ENCODE measurements at places on chromosomes 6 and 20.

- no peak for DNase-seq
These were observed 22.2 kb downstream of the OLIG3 start for GRCh38 chr6:137471986-137472385.

DNA sequence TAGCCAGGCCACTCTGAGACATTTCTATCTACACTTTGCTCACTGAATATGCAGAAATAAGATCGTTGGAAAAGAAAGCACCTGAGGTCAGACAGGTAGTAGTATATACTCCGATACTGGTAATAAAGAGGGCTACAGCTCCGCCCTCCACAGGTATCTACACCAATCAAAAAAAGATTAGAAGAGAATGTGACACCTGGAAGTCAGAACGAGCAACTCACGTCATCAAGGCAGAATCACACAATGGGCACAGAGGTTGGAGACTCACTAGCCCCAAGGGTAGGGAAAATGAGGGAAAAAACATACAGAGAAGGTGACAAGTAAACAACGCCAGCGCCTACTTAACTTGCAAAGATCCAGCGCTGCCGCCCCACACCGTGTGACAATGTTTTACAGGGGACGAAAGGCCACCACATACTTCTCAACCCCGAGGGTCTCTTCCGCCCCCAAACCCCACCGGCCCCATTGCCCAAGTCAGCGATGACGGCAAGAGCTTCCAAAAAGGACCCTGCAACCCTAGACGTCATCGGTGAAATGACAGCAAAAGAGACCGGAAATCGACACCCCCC is 653 bp downstream of the LMBRD1 start:
- DNase-seq, result peak; percentile 45

- DNase-seq, result peak; percentile 85
These were observed 40.9 kb downstream of the KIZ start for GRCh38 chr20:21166801-21167200.

GRCh38 chr6:139151425-139152087 is 16.7 kb downstream of the HECA start:
- no peak for DNase-seq

- DNase-seq, result no peak
These were observed 1303.9 kb upstream of the GJE1 start for GRCh38 chr6:140828856-140829255.

GRCh38 chr20:7883309-7883708 is 56.9 kb downstream of the HAO1 start:
- DNase-seq, result no peak

- no peak for DNase-seq
These were observed 39.1 kb upstream of the BEND6 start for GRCh38 chr6:56915832-56916231.

DNA sequence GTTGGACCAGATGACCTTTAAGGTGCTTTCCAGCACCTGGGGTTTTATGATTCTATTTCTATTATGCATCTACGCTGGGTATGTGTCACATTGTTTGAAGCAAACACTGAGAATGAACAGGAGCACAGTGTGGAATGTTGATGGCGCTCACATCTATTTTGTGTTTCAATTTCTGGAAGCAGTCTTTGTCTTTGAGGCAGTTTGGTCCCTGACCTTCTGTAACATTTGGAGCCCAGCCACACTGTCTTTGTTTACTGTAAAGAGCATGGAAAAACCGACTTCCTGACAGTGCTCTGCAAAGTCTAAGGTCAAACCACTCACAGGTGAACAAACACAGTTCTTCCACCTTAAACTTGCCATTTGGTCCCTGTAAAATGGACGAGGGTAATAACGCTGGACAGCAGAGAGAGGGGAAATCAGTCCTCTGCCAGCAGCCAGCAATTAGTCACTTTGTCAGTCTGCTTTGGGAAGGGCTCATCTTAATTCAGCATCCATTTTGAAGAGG is 155.5 kb downstream of the PRL start:
- no peak for DNase-seq

GRCh38 chr6:93886416-93886815 is 467.1 kb upstream of the EPHA7 start:
- DNase-seq, result no peak

GRCh38 chr20:7113577-7114466 is 346.3 kb downstream of the BMP2 start:
- DNase-seq, result peak; percentile 4

- no peak for DNase-seq
These were observed 96.2 kb downstream of the TTLL2 start for GRCh38 chr6:167420858-167421766.

DNA sequence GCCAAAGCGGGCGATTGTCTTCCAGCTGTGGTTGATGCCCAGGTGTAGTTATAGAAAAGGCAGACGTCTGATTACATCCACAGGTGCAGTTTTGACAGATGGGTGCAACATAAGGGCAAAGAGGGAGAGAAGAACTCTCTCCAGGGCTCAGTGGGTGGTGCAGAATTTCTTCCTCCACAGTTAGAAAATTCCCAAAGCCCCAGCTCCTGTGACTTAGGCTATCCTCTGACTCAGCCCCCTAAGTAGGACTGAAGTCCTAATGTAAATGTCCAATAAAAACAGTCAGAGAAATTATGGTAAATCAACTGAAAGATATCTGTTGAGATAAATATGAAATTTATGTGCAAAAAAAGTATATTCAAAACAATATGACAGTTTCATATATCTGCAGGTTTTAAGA is 31.4 kb downstream of the LYRM4 start:
- no peak for DNase-seq

GRCh38 chr6:148146717-148147462 is 195.7 kb upstream of the SASH1 start:
- DNase-seq, result no peak

GRCh38 chr6:109332748-109333147 is 49.5 kb downstream of the CD164 start:
- DNase-seq, result no peak

GRCh38 chr6:4973982-4974745 is 29.7 kb downstream of the RPP40 start:
- DNase-seq, result no peak

GRCh38 chr6:124721331-124721730 is 240.9 kb upstream of the RNF217 start:
- no peak for DNase-seq

DNA sequence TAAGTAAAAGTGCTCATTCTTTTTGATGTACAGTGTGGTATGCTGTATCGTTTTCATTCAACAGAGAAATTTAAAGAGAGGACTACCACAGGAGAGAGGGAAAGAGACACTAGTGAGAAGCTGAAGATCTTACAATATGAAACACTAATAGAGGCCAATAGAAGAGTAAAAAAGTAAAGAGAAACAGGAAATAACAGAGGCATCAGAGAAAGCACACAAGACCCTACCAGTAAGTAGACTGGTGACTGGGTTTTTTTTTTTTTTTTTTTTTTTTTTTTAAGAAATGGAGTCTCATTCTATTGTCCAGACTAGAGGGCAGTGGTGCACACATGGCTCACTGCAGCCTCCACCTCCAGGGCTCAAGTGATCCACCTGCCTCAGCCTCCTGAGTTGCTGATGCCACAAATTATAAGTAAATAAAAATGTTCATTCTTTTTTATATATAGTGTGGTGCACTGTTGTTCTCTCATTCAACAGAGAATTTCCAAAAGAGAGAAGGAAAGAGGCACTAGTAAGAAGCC is 18.8 kb downstream of the ELOVL4 start:
- no peak for DNase-seq

DNA sequence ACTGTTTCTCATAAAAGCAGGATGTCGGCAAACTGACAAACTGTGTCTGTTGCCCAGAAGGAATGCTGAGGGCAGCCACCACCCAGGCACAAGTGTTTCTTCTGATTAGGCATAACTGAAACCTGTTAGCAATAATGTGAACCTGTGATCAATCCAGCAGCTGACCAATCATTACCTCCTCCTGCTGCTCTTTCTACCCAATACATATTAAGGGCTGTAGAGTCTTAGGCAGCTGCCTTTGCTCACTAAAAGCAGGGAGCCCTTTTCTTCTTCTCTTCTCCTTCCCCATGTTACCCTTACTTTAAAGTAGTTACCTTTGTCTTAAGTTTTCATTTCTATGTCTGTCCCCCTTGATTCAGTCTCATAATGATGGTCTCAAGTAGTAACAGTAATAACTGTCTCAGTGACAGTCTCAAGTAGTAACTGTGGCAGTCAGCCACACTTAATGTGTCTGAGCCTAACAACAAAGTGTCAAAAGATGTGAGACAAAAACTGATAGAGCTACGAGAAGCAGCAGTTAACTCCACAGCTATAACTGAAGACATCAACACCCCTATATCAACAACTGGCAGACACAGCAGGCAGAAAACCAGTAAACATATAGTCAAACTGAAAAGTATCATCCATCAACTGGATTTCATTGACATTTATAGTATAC is 37.0 kb downstream of the RANBP9 start:
- no peak for DNase-seq

DNA sequence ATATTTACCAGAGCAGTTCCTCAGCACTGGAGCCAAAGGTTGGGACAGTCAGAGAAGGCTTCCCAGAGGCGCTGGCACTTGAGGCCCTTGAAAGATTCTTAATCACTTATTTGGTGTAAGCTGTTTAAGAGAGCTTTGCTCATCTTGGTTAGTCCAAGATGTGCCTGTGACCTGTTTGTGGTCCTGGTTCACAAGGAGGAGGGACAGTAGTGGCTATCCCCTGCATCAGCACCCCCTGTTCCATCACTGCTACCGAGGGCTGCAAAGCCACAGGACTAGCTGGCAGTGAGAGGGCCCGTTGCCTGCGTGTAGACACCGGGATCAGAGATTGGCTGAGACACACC is 35.7 kb downstream of the VEGFA start:
- no peak for DNase-seq

DNA sequence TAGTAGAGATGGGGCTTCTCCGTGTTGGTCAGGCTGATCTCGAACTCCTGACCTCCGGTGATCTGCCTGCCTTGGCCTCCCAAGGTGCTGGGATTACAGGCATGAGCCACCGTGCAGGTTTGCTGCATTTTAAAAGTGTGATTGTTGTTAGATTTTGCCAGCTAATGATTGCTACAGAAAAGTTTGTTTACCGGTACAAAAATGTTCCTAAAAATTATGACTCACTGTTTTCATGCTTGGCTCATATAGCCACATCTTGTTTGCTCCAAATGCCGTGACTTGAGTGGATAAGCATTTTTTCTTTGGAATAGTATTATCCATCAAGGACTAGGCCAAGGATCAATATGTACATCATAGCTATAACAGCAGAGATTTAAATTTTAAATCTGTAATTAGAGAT is 24.3 kb downstream of the LRRN4 start:
- no peak for DNase-seq

DNA sequence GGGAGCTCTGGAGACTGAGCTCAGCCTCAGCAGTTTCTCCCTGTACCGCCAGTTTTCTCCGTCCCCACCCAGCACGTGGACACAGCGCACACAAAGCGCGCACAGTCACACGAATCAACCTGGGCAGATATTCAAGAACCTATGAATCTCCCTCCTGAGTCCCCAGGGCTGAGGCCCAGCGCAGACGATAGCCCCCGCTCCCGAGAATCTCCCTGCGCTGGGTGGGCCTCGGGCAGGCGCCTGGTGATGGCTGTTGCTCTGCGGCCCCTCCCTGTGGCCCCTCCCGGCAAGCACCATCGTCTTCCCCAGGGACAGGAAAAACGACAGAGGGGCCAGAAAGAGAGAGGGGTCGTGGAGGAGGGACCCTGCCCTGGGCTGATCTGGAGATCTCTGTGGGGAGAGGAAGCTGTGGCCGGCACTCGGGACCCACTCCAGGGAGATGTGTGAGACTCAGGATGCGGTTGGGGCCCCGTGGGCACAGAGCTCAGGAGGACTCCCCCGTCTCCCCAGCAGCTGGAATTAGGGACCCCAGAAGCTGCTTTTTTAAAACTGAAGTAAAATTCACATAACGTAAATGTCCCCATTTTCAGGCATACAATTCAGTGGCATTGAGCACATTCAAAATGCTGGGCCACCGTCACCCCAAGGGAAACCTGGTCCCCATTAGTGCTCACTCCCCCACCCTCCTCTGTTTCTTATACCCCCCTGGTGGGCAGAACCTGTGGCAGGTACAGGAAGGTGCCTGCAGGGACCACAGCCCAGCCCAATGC is 330.8 kb downstream of the TAF4 start:
- DNase-seq, result no peak

- DNase-seq, result no peak
These were observed 318.9 kb downstream of the SYNE1 start for GRCh38 chr6:152318278-152318677.

DNA sequence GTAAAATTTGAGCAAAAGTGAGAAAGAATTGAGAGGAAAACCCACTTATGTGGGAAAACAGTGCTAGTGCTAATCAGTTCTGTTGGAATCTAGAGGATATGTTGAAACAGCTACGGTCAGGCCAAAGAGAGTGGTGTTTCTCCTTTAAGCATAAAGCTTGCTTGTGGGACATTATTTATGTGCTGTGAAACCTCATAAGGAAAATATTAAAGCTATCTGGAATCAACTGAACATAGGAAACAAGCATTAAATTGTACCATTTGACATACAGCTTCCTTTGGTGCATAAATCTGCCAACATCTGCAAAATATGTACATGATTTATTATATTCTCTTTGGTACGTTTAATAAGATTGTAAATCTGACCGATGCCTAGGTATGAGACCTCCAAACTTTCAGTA is 182.5 kb upstream of the PDE10A start:
- no peak for DNase-seq

DNA sequence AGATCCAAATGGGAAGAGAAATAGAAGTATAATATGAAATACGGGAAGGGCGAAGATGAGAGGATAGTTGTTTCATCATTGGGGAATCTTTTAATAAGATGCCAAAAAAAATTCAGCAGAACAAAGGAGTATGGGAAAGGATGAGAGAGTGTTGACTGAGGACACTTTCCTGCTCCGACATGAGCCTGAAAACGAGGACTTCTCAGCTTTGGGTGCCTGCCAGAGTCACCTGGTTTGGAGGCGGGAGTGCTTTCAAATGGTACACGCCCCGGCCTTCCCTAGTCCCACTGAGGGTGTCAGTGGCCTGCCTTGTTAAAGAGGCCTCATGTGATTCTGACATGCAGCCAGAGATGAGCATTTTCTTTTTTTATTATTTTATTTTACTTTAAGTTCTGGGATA is 250.9 kb downstream of the ANKRD60 start:
- no peak for DNase-seq

- no peak for DNase-seq
These were observed 48.4 kb downstream of the PANK2 start for GRCh38 chr20:3937618-3938017.

- DNase-seq, result no peak
These were observed 605.5 kb downstream of the HDGFL1 start for GRCh38 chr6:23174781-23175361.
